ENCODE measurements at places on chromosomes 11 and 22.

GRCh38 chr11:119479685-119480275 is 56.8 kb upstream of the THY1 start:
- DNase-seq = peak; percentile 58

- DNase-seq = no peak
Observed at GRCh38 chr11:129202646-129203045, 10.5 kb upstream of the ARHGAP32 start.

GRCh38 chr11:122656073-122656630 is 630 bp downstream of the UBASH3B start:
- DNase-seq = peak; percentile 46

GRCh38 chr22:23837911-23838680 is 710 bp downstream of the DERL3 start:
- DNase-seq = no peak

DNA sequence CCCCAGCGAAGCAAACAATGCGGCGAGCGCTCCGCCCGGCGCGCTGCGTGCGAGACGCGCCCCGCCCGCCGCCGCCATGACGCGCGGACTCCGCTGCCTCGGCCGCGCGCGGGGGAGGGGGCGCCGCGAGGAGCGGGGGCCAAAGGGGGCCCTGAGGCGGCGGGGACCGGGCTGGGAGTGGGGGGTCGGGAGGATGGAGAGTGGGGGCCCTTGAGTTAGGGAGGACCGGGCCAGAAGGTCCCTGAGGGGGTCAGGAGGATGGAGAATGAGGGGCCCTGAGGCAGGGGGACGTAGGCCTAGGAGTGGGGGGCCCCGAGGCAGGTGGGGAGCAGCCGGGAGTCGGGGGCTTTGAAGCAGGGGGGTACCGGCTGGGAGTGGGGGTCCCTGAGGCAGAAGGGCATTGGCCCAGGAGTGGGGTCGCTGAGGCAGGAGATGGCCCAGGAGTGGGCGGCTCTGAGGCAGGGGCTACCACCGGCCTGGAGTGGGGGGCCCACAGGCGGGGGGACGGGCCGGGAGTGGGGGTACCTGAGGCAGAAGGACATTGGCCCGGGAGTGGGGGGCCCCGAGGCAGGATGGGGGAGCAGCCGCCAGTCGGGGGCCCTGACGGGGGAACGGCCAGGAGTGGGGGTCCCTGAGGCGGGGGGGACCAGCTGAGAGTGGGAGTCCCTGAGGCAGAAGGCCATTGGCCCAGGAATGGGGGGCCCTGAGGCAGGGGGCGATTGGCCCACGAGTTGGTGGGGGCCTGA is at the start of gene BRD1:
TSS of gene BRD1 (minus strand) at position 21 of the 746 bp plus-strand sequence. CDS start 3,556 bp downstream, outside the sequence.
- peak; percentile 46 for DNase-seq

DNA sequence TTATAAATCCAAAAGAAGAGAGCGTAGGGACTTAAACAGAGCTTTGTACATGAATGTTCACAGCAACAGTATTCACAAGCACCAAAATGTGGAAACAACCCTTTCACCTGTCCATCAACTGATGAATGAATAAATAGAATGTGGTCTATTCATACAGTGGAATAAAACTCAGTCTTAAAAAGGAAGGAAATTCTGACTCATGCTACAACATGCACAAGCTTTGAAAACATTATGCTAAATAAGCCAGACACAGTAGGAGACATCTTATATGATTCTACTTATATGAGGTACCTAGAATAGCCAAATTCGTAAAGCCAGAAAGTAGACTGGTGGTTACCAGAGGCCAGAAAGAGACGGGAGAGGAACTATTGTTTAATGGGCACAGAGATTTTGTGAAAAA is 74.3 kb downstream of the SHANK2 start:
- DNase-seq = no peak

DNA sequence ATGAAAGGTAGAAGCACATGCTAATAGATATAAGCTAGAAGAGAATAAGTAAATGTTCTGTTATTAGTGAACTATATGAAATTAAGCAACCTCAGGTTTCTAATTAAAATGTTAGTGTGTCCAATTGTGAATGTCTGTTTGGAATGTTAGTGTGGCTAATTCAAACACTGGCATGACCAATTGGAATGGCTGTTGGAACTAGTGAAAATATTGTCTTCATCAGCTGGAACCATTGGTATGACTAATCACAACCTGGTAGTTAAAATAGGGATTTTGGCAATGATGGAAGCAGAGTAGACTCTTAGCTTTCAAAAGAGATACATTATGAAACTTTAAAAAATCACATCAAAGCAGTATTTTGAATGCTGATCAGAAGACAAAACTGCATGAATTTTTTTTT is 66.8 kb downstream of the CYB5R2 start:
- DNase-seq = no peak

DNA sequence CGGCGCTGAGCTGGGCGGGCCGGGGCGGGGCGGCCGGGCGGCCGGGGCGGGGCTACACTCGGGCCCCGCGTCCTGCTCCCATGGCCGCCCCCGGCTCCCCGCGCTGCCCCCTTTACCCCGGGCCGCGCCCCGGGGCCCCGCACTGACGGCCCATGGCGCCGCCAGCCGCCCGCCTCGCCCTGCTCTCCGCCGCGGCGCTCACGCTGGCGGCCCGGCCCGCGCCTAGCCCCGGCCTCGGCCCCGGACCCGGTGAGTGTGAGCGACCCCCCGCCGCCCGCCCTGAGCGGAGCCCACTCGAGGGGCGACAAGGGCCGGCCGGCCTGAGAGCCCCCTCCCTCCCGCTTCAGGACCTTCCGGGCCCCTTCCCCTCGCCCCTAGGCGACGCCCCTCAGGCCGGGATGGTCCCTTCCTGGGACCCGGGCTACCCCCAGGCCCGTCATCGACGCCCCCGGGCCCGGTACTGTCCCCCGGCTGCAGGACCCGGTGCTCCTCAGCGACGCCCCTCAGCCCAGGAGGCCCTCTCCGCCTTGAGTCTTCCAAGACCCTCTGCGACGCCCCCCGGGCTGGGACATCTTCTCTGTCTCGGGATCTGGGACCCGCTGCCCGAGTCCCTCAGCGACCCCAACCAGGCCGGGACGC is at the start of gene KREMEN1:
TSS of gene KREMEN1 (plus strand) at position 57 of the 639 bp plus-strand sequence. CDS start at position 153, 96 bp downstream.
- no peak for DNase-seq

DNA sequence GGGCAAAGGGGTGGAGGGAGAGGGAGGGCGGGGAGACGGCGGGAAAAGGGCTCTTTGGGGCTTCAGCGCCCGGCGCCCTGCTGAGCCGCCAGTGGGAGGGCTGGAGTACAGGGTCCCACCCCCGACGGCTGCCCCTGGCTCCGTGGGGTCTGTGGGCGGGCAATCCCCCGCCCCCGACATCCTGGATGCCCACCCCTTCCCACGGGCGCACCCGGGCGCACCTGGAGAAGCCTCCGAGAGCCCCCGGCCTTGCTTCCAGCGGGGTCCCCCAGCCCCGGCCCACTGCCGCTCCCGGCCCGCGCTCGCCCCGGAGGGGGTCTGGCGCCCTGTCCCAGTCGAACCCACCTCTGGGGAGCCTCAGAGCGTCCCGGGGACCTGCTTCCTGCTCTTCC is 394 bp downstream of the CHRM4 start:
- no peak for DNase-seq

DNA sequence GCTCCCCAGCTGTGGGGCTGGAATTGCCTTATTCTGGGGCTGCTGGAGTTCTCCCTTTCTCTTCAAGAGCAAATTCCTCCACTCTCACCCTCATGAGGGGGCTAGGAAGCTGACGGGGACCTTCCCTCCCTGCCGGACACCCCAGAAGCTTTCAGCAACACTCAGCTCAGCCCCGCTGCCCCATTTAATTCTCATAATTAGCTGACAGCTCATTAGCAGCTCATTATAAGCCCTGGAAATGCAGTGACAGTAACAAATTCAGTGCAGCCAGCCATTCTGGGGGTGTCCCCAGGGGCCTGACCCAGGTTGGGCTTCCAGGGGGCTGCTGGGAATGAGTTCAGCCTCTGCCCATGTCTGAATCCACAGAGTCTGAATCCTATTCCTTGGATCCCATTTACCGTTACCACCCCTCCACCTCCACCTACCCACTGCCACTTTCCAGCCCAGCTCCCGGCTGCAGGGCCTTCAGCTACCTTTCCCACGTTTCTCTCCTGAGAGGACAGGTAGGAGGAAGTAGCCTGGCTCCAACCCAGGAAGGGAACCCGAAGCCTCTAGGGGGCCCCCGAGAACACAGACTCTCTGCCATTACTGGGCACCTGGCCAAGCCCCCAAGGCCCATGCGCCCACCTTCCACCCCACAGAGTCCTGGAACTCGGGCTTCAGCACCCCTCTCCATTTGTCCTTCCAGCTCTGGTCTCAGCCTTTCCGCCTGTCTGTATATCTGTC is 101.7 kb upstream of the LMO1 start:
- DNase-seq = no peak

DNA sequence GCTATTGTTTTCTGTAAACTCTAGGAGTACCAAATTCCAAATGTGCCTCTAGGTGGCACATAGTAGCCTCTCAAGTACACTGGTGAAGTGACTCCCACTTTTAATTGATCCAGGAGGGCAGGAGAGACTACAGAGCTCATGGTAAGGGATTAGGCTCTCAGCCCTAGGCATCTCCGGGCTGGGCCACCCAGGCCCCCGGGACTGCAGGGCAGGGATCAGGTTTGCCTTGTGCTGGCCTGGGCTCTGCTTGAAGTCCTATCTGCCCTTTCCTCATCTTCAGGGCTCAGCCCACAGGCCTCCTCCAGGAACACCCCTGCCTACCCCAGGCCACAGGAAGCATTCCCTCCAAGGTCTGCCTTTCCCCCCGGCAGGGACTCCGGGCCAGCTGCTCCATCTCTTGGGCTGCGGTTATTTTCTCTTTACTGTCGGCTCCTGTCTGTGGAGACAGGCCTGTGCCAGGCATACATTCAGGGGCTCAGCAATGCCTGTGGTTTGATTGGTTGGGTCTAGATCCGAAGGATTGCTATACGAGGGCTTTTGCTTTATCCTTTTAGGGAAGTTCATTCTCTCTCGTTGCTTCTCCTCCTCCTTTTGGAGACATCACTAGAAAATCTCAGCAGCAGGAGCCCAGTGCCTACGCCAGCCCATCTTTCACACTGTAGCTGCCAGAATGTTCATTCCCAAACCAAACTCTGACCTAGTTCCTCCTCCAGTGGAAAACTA is 32.8 kb downstream of the PARVA start:
- peak; percentile 41 for DNase-seq

GRCh38 chr22:27801202-27801615 is 347 bp downstream of the MN1 start:
- DNase-seq = peak; percentile 20

DNA sequence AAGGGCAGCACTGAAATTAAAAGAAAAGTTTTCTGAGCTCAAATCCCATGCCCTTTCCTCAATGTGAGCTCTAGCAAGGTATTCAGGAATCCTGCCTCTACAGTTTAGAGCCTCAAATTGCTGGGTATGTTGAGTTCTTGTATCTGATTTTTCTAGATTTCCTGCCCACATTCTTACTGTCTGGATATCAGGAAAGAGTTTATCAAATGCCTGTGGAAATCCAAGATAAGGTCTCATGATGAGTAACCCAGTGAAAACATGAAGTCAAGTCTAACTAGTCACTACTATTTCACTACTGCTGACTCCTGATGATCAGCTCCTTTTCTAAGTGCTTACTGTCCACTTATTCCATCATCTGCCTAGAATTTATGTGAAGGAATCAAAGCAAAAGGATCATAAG is 29.8 kb downstream of the LIMK2 start:
- no peak for DNase-seq

GRCh38 chr11:28243061-28243460 is 134.9 kb downstream of the METTL15 start:
- DNase-seq = no peak

- no peak for DNase-seq
Observed at GRCh38 chr11:8359521-8359920, 95.8 kb upstream of the LMO1 start.

DNA sequence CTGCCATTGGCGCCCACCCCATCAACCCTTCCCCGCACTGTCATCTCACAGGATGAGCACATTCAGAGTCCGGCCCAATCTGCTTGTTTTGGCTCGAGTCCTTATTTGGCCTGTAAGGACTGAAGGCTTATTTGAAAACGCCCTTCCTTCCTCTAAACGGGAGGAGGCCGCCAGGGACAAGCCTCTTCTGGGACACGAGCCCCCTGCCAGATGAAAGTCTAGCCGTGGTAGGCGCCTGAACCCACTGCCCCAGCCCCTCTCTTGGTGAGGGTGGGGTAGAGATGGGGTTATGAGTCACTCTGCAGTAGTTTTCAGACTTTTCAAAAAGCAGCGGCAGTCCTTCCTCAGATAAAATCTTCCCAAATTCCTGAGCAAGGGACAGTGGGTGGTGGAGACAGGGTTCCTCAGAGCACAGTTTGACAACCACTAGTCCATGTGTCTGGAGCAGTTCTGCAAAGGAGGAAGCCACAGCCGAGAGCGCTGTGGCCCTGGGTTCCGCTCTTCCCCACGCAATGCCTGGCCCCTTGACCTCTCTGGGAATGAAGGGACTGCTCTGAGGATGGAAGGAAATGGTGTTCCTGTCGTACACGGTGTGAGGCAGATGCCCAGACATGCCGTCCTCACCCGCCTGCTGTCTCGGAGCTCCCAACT is 57.0 kb downstream of the MYH9 start:
- DNase-seq = no peak

DNA sequence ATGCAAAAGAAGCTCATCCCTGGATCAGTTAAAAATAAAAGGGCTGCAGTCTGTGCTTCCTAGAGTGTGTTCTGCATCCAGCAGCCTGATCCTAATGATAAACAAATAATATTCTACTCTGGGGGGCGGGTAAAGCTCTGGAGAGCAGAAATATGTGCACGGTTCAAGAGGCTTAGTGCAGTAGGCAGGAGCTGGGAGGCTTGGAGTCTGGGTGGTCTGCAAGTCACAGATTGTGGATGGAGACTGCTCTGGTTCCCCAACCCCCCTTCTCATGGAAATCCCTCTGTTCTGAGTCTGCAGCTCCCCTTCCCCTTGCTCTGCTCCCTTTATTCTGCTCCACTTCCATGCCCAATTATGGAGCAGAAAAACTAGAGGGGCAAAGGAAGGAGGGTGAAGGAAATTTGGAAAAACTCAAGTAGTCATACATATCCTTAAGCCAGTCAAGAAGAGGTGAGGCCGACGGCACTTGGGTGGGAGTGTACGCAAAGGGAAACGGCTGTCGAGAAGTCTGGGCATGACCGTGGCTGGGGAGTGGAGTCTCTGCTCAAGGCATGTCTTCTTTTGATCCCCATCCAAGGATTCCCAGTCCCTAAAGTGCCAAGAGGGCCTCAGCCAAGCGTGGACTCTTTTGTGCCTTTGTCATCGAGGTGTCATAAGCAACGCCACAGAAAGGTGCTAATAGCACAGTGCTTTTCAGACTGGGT is 16.3 kb upstream of the CLMP start:
- no peak for DNase-seq

DNA sequence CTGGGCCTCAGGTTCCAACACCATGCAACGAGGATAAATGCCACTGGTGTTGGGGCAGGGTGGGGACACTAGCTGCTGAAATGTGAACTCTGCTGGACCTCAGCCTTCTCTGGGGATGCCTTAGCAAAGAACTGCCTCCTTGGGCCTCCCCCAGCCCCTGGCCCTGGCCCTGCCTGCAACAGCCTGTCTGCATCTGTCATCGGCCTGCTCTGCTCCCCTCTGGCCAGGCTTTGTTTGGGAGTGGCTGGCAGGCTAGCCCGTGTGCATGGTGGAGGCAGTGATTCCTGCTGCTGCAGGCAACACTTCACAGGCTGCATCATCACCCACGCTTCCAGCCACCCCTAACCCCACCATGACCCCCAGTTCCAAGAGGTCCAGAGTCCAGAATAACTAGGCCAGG is 11.5 kb upstream of the MYOD1 start:
- DNase-seq = no peak

- no peak for DNase-seq
Observed at GRCh38 chr11:7168741-7168990, 79.9 kb downstream of the RBMXL2 start.
